ENCODE measurements at places on chromosomes 5 and 9. TPM values are rescaled to one million over a fixed set of nuclear protein-coding genes. Genes with fewer than 3 reads are reported as not detected.

Gene BHMT2
- total RNA-seq, result not detected

Gene ECSCR
- not detected for total RNA-seq

- H3K4me1 ChIP-seq, result peaks cover 32% of the 10 kb centered on the region
- DNase-seq, result no peak
- no peaks in the 10 kb centered on the region for H3K36me3 ChIP-seq
- no peak overlapping the region for H3K4me3 ChIP-seq
- H3K27ac ChIP-seq, result no peak overlapping the region
These were observed 30.7 kb upstream of the PSD2 start for GRCh38 chr5:139764886-139765408.

DNA sequence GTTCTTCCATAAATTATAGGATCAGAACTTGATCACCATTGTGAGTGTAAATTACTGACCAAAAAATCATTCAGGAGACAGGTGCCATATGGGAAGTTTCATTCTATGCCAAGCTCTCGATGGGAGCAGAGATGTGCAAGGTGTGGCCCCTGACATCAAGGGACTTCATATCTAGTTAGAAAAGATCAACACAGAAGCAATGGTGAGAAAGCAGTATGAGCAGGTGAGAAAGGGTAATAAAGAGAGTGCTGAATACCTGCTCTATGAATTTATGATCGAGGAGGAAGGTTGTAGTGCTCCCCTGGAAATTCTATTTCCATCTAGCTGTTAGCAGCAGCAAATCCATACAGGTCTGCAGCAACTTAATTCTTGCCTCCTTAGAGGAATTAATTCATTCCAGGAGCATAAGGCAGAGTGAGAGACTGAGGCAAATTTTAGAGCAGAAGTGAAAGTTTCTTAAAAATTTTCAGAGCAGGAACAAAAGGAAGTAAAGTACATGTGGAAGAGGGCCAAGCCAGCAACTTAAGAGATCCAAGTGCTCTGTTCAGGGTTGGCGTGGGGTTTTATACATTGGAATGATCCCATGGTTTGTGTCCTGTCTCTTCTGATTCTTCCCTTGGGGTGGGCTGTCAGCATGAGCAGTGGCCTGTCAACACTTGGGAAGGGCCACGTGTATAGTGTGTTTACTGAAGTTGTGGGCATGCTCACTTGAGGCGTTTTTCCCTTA, 181.8 kb downstream of the SAXO1 start:
- H3K36me3 ChIP-seq, result no peaks in the 10 kb centered on the region
- H3K27ac ChIP-seq, result no peak overlapping the region
- H3K4me1 ChIP-seq, result no peaks in the 10 kb centered on the region
- no peak overlapping the region for H3K4me3 ChIP-seq

DNA sequence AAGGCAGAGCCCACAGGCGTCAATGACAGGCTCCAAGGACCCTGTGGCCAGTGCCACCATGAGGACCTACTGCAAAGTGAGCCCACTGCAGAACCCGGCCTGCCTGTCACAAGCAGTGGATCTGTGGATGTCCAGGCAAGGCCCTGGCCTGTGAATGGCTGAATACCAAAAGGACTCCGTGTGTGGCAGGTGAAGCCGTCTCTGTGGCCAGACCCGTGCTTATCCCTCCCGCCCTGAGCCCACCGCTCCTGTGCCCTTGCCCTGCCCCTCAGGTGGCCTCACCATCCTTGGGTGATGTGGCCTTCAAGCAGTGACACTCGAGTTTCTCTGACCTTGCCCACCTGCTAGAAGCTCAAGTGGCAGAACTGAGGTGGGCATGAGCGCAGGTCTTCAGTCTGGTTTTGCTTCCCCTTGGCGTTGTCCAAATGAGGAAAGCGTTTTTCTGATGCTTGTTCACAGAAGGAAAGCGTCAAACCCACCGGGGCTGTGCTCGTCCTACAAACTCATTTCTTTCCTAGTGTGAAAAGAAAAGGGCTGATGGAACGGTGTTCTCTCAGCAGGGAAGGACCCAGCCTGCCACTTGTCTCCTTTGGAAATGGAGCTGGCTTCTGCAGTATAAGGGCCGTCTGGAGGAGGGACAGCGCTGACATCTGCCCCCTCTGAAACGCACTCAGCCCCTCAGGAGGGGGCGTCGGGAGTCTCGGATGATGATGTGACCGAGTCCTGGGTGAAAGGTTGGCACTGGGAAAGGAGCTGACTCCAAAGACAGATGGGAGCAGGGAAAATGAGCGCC, 377.7 kb upstream of the IRX4 start:
- no peaks in the 10 kb centered on the region for H3K27me3 ChIP-seq
- DNase-seq, result no peak
- H3K36me3 ChIP-seq, result no peaks in the 10 kb centered on the region
- no peak overlapping the region for H3K27ac ChIP-seq
- H3K4me3 ChIP-seq, result no peak overlapping the region

GRCh38 chr5:97728920-97729319, 545.9 kb upstream of the RIOK2 start:
- no peaks in the 10 kb centered on the region for H3K36me3 ChIP-seq
- no peak for DNase-seq
- H3K4me3 ChIP-seq, result no peak overlapping the region
- no peak overlapping the region for H3K27ac ChIP-seq
- no peaks in the 10 kb centered on the region for H3K27me3 ChIP-seq

DNA sequence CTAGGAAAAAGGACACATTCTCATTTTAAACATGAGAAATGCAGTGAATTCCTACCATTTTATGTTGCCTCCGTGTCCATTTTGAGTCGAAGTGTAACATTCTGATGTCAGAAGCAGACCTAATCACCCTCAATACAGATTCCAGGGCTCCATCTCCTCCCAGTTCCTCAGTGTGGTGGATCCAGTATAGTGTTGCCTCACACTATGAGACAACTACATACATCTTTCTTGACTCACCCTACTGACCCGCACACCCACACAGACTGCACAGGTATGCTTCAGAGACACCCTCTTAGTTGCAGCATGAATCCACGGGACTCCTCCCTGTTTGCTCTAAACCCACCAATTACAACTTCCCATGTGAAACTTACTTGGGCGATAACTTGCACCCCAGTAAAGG, 564.9 kb downstream of the SEMA5A start:
- no peak for DNase-seq
- no peak overlapping the region for H3K4me3 ChIP-seq
- H3K27me3 ChIP-seq, result no peaks in the 10 kb centered on the region

DNA sequence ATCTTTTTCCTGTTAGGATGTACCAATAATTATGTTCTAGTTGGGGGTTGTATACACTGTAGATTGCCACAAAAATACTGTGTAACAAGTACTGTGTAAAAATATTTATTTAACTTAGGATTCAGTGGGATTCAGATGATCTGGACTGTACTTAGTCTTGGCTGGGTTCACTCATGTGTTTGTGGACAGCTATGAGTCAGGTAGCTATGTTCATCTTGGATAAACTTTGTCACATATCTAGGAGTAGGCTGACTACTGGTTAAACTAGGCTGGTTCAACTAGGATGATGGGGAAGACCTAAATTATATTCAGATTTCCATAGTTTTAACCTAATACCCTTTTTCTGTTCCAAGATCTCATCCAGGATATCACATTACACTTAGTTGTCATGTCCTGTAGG, 32.1 kb upstream of the TNFSF15 start:
- H3K4me1 ChIP-seq, result no peaks in the 10 kb centered on the region
- H3K27me3 ChIP-seq, result peaks cover 5% of the 10 kb centered on the region
- DNase-seq, result no peak

DNA sequence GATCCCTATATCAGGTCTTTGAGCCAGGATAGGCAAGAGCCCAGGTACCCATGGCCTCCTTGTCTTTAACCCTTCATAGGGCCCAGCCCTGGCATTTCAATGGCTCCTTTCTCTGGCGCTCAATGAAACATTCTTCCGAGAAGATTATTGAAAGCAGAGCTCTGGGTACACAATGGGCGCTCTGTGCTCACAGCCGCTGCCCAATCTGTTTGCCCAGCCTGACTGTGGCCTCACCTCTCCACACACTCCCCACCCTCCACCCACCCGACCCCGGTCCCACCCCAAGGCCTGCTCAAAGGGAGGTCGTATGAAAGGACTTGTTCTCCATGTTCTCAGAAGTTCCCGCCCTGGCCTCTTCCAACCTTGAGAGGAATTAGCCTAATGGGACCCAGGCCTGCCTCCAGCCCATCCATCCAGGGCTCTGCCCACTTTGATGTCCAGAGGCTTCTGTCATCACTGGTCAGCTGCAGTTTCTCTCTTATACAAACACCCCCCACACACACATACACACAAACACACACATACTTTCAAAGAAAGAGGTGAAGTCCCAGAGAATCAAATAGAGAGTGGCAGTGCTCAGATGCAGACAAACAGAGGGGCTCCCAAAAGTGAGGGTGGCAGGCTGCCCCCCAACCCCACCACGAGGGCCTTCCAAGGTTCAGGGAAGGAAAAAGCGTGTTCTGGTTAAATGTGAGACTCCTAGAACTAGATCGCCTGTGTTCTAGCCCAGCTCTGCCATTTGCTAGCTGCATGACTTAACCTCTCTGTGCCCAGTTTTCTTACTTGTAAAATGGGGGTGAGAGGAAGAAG, 5.1 kb upstream of the ARSI start:
- H3K36me3 ChIP-seq, result no peaks in the 10 kb centered on the region
- no peak overlapping the region for H3K4me3 ChIP-seq
- H3K27ac ChIP-seq, result no peak overlapping the region
- peaks cover 7% of the 10 kb centered on the region for H3K27me3 ChIP-seq
- no peak for DNase-seq

- no peak overlapping the region for H3K4me3 ChIP-seq
- no peaks in the 10 kb centered on the region for H3K27me3 ChIP-seq
- H3K4me1 ChIP-seq, result no peaks in the 10 kb centered on the region
- DNase-seq, result no peak
These were observed 357.5 kb downstream of the TAF11L14 start for GRCh38 chr5:17991775-17992174.

All from B cell (primary cell).